ENCODE measurements at places on chromosomes 3 and 15. TPM values are rescaled to one million over a fixed set of nuclear protein-coding genes. Genes with fewer than 3 reads are reported as not detected.

DNA sequence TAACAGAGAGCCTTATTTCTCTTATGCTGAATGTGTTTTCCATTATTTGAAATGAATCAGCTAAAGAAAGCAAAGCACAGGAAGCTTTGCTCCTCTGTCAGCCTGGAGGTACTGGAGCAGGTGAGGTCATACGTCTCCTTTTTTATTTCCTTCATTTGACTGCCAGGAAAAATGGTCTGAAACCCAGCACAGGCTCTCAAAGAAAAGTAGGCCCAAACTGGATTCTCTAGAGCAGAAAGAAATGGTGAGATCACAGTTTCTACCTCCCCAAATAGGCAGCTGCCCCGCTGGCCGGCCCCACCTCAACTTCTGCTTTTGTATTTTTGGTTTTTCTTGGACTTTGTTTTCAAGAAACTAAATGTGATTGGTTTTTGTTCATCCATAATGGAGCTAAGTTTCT lies 95.1 kb downstream of the RPL39L start:
- H3K4me3 ChIP-seq, result no peak overlapping the region
- H3K27me3 ChIP-seq, result no peaks in the 10 kb centered on the region
- no peak for DNase-seq
- H3K4me1 ChIP-seq, result no peaks in the 10 kb centered on the region
- H3K36me3 ChIP-seq, result no peaks in the 10 kb centered on the region

- no peaks in the 10 kb centered on the region for H3K27me3 ChIP-seq
- no peaks in the 10 kb centered on the region for H3K4me1 ChIP-seq
- no peak for DNase-seq
- no peak overlapping the region for H3K4me3 ChIP-seq
Measured at GRCh38 chr3:157588386-157589060, 85.3 kb upstream of the VEPH1 start.

GRCh38 chr15:67820122-67820991 lies 5.0 kb upstream of the SKOR1 start:
- H3K4me1 ChIP-seq, result peaks cover 35% of the 10 kb centered on the region
- DNase-seq, result no peak
- H3K27ac ChIP-seq, result no peak overlapping the region
- H3K4me3 ChIP-seq, result no peak overlapping the region
- H3K27me3 ChIP-seq, result peaks cover 90% of the 10 kb centered on the region

The FOXB1 gene
- 9.6 TPM for total RNA-seq

The GRAMD2A gene
- total RNA-seq, result 0.43 TPM

The KLF13 gene
- 25.1 TPM for total RNA-seq

The CHRM5 gene
- total RNA-seq, result not detected

DNA sequence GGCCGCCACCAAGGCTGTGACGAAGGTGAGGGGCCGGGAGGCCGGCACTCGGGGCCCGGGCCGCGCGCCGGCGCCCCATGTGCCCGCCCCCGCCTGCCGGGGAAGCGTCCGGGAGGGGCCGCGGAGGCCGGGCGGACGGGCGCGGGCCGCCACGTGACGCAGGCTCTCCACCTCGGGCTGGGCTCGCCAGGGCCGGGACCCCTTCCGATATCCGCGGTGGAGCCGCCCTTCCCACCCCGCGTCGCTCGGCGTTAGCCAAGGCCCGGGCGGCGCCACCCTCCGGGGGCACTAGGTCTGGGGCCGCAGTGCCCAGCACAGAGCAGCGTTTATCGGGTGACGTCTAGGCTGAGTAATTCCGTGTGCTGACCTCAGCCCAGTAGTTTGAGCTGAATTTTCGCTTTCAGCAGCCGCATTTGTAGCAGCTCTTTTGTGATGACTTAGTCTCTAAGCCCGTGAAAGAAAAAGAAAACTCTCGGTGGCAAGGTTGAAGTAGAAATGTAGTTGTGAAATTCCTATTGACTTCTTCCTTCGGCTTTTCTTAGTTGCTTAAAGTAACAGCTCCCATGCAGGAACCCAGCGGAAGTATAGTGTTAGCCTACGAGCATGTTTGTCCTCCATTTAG lies 885 bp downstream of the CDV3 start:
- H3K4me3 ChIP-seq, result peak overlapping the region; percentile 70
- H3K27me3 ChIP-seq, result no peaks in the 10 kb centered on the region
- DNase-seq, result peak; percentile 84
- H3K4me1 ChIP-seq, result peaks cover 31% of the 10 kb centered on the region
- no peak overlapping the region for H3K27ac ChIP-seq
- peaks cover 11% of the 10 kb centered on the region for H3K36me3 ChIP-seq

The CHRNA5 gene
- total RNA-seq, result 46.9 TPM

The ARRDC4 gene
- 19.9 TPM for total RNA-seq

The IL20RB gene
- total RNA-seq, result 2.0 TPM
